ENCODE measurements at places on chromosomes 1 and 21.

DNA sequence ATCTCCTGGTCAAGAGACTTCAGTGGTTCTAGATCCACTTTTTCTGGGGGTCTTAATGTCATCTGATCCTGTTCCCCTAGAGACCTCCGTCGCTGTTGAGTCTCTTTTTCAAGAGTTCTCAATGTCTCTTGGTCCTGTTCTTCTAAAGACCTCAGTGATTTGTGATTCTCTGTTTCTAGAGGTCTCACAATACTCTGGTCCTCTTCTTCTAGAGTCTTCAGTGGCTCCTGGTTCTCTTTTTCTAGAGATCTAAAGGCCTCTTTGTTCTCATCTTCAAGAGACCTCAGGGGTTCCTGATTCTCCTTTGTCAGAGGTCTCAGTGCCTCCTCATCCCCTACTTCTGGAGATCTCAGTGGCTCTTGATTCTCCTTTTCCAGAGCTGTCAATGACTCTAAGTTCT lies 5.4 kb downstream of the NES start:
- no peak for DNase-seq

GRCh38 chr1:57424231-57425027 lies 569 bp upstream of the DAB1 start:
- DNase-seq: no peak

- no peak for DNase-seq
These were observed 33.4 kb upstream of the RNPC3 start for GRCh38 chr1:103492003-103492625.

DNA sequence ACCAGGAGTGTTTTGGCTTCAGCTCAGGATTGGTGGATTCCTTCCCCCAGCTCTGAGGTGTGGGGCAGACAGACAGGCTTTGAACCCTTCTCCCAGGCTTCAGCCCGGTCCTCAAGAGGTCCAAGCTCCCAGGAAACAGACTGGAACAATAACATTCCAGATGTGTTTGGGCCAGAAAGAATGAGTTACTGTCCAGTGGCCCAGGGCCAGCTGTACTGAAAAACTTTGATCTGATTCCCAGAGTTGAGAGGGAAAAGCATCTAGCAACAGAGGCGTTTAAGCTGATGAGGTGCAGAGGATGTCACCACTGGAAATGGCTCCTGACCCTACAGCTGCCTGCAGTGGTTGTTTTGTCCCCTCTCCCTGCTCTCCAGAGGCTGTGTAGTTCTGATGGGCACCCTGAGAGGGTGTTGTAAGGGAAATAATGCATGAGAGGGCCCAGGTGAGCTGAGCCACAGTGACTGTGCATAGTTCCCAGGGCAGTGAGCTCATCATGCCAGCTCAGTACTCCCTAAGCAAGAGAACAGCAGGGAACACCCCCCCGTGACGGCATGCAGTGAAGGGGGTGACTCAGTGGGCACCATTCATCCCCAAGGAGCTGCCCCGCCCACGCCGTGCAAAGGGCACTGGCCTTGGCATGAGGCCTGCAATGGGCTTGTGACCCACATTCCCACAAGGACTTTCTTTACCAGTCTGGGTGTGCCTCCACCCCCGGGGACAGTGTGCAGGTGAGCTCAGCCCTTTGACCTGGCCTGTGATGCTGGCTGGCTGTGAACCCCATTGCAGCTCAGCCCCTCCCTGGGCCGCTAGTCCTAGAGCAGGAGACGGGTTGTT lies 13.8 kb upstream of the SFN start:
- DNase-seq: no peak

- no peak for DNase-seq
These were observed 197.2 kb upstream of the PROX1 start for GRCh38 chr1:213790565-213790964.

DNA sequence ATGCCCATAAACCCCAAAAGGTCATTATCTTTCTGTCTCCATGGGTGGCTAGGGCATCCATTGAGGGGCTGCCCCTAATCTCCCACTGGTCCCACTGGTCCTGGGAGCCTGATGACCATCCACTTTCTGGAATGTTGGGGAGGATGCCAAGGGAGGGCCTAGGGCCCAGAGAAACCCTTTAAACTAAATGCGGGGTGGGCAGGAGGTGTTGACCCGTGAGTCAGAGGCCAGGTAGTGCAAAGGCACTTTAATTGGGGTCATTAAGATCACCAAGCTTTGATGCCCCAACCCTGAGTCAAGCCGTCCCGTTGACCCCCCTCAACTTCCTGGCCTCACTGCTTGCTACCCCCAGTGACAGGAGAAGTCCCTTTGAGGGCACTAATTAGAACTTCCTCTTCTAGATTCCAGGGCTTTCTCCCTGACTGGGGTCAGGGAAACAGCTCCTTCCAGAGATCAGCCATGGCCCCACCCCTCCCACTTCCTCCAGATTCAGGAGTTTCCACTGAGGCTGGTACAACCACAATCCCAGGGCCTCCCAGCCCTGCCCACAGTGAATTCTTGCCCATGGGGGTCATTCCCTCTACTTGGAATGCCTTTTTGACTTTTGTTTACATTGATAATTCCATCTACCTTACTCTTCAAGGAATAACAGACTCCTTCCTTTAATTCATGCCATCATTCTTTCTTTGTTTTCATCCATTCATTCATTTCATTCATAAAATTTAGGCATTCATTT lies 15.5 kb upstream of the SERINC2 start:
- DNase-seq: no peak

- no peak for DNase-seq
These were observed 618.3 kb downstream of the SMYD3 start for GRCh38 chr1:245888809-245889208.

GRCh38 chr1:205287767-205288559 lies 33.6 kb downstream of the NUAK2 start:
- peak; percentile 65 for DNase-seq

GRCh38 chr1:2532485-2533160 lies 2.6 kb upstream of the HES5 start:
- DNase-seq: no peak

DNA sequence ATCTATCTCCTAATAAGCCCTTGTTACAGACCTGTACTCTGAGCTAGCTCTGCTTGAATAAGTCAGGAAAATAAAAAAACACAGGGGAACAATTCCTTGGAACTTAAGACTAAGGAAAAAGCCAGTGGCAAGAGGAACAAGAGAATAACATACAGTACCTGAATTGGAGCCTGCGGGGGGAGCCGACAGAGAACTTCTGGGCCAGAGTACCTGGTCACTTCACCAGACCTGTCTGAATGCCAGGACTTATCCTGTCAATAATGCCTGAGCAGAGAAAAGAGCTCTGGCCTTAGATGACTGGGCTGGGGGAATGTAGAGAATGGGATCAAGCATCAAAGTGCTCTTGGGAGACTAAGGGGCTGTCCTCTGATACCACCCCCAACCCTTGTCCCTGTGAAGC lies 15.1 kb downstream of the PEA15 start:
- no peak for DNase-seq

- DNase-seq: no peak
These were observed 65.3 kb downstream of the URB2 start for GRCh38 chr1:229691362-229691761.

GRCh38 chr21:25191141-25191540 lies 416.1 kb downstream of the MRPL39 start:
- DNase-seq: no peak

- no peak for DNase-seq
These were observed 114.2 kb downstream of the SLC16A1 start for GRCh38 chr1:112841825-112842224.

- DNase-seq: peak; percentile 71
These were observed at the start of gene RAB3B for GRCh38 chr1:51990478-51990965. Gene RAB3B, minus strand, starts transcription at chr1:51990700. Its CDS starts 13,583 bp downstream, at chr1:51977117.

Measured in stimulated activated CD4-positive, alpha-beta T cell treated with anti-CD3 and anti-CD28 coated beads, Interleukin-12 subunit alpha, Interleukin-12 subunit beta, amount 100 ng/mL, for 48 hours (primary cell).